ENCODE measurements at places on chromosomes 11 and 22.

DNA sequence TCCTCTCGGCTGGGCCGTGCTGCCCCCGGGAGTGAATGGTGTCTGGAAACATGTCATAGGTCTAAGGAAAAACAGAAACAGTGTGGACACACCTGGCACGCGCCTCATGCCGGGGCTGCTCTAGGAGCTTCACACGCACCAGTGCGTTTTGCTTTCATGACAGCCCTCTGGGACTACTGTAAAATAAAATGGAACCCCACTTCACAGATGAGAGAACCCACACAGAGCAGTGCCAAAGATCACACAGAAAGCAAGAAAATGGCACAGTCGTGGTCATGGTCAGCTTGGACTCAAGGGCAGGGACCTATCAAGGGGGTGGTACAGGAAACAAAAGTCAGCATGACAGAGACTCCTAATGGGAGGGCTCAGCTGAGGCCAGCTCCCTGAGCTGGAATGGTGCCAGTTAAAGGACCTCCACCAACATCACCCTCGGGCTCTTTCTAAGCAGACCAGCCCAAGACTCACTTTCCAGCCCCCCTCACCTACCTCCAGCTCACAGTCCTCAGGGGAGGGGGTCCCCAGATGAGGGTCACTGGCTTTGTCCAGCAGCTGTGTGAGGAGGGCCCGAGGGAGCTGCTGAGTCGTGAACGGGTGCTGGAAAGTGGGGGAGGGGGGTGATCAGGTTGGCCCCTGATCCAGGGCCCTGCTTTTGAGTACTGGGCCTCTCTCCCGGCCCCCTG lies 3.3 kb downstream of the MAP4K2 start:
- DNase-seq, result no peak

DNA sequence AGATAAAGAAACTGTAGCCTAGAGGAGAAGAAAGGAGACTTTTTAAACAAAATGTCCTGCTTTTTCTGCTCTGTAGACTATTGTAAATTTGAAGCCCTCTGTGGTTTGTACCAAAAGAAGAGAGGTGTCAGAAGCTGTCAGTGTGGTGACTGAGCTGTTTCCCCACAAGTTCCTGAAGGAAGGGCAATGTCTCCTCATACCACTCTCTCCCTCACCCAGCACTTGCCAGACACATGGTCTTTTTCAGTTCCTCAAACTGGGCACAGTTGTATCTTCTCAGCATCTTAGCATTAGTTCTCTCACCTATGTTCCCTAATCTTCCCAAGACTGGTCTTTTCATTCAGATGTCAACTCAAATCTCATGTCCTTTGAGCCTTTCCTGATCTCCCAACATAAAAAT lies 4.3 kb downstream of the BCO2 start:
- no peak for DNase-seq

DNA sequence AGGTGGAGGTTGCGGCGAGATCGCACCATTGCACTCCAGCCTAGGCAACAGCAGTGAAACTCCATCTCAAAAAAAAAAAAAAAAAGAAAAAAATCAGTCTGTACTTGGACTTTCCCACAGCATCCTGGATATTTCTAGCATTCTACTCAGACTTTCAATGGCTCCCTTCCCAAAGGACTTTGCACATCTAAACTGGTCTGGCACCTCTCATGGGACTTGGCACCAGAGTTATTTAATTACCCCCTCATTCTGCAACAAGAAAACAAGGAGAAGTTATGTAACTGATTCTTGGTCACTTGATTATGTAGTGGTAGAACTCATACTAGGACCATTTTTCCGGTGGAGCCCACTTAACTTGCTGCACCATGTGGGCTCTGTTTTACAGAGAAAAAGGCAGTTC lies 519.5 kb downstream of the OPCML start:
- no peak for DNase-seq

GRCh38 chr22:45125188-45125587 lies 38.5 kb upstream of the NUP50 start:
- no peak for DNase-seq

DNA sequence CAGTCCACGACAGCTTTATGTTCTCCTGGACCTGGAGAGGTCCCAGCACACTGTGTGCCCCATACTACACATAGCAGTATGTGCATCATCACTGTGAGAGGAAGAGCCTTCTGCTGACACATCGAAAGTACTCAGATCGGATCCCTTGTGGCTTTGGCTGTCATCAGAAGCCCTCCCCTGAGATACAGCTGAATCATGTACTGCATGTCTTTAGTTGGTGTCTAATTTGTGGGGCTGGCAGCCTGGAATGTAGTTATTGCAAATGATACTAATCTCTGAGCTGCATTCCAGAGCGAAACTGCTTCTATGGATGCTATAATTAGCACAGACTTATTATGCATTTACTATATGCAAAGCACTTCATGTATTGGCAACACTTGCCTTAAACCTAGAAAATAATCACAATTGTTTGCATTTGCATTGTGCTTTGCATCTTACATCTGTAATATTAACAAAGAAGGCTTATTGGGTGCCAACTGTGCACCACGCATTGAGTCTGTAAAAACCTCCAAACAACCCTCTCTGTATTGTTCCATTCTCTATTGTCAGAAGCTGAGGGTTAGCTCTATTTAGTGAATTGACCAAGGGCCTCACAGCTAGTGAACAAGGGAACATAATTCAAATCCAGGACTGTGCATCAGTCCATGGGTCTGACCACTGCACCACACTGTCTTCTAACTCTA lies 89.2 kb upstream of the CRTAM start:
- DNase-seq, result peak; percentile 91

DNA sequence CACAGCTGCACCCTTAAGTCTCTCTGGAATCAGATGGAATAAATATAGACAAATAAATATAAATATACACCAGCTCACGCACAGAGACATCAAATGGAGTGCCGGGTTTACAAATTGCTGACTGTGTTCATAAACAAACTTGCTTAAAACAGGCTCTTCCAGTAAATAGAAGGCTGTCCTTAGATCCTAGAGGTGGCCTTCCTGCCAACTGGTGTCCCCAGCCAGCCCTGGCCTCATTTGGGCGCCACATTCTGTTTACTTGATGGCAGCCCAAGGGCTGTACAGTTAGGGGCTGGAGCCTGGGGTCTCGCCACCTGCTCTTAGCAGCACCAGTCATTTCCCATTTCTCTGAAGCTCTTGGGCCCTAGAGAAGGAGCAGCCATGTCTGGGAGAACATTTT lies 20.8 kb downstream of the ARFGAP2 start:
- no peak for DNase-seq

DNA sequence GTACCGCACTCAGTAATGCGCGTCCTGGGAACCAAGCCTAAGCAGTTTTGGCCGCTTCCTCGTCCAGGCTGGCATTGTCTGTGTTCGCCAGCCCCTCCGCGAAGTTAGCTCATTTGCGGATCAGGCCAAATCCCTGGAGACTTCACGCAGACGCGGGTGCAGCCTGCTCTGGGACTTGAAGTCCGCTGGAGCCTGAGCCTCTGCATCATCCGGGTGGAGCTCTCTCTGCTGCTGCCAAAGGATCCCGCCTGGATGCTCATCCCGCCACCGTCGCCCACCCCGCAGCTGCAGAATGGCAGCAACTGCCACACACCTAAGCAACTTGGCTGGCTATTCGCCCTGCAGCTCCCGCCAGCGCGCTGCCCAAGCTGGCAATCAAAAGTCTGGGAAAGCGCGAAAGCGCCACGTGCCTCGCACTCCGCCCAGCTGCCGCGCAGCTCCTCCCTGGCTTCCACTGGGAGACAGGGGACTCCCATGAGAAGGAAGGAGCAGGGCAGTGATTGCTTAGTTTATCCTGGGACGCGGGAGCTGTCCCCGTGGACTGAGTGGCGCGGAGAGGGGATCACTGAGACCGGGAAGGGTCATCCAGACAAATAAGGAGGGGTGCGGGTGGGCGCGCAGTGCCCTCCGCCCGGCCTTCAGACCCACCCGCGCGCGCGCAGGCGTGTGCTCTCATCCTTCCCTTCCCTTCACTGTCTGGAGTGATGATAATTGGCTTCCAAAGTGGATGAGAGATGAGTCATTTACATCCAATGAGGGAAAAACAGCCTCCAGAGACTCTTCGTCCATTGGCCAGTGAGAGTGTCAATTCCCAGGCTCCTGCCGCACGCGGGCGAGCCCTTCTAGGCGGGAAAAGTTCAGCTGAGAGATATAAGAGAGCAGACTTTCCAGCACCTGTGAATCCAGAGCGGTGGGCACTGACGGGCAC lies 23.2 kb upstream of the GLYATL1B start:
- DNase-seq, result no peak

DNA sequence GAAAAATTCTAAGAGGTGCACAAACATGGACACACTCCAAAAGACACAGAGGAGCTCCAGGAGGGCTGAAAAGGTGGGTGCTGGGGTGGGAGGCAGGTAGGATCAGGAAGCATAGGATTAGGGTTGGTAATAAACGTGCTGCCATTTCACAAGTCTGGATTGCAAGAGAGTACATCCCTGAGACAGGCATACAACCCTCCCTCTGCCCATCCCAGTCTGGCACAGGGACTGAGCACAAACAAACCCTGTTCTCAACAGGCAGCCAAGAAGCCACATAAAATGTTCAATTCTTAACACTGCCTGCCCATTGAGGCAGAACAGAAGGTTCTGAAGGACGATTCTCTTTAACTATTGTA lies 18.5 kb downstream of the SLC35F2 start:
- DNase-seq, result no peak

GRCh38 chr11:99682171-99682570 lies 661.4 kb downstream of the CNTN5 start:
- no peak for DNase-seq

DNA sequence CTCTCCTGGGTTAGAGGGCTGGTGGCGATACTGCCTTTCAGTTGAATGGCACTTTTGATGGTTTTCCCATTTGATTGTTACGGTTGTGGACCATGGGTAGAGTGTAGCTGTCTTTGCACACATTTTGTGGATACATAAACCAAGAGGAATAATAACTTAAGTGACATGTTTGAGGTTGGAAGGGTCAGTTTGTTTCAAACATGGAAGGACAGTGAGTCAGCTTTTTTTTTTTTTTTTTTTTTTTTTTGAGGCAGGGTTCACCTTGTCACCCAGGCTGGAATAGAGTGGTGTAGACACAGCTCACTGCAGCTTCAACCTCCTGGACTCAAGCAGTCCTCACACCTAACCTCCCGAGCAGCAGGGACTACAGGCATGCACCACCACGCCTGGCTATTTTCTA lies 41.1 kb downstream of the PPFIA1 start:
- no peak for DNase-seq

DNA sequence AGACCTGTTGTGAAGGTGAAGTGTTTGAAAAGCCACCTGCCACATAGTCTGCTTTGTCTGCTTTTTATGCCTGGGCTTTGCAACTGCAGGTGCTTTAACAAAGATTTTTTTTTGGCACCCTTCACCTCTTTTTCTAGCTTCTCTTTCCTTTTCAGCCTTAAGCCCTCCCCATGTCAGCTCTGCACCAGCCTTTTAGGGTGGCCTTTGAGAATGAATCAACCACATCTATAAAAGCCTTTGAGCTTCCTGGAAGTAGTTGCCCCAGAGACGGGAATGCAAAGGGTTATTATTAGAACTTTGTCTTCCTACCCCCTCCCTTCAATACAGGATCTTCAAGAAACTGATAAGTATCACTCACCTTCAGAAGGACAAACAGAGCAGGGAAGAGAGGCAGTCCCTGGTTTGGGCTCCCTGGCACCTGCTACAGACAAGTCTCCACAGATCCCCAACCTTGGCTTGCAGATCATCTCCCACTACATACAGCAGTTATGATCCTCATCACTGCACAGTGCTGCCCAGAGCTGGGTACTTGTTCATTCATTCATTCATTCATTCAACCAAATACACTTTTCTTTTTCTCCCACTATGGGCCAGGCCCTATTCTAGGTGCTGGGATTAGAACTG lies 8.0 kb downstream of the PVALB start:
- no peak for DNase-seq

DNA sequence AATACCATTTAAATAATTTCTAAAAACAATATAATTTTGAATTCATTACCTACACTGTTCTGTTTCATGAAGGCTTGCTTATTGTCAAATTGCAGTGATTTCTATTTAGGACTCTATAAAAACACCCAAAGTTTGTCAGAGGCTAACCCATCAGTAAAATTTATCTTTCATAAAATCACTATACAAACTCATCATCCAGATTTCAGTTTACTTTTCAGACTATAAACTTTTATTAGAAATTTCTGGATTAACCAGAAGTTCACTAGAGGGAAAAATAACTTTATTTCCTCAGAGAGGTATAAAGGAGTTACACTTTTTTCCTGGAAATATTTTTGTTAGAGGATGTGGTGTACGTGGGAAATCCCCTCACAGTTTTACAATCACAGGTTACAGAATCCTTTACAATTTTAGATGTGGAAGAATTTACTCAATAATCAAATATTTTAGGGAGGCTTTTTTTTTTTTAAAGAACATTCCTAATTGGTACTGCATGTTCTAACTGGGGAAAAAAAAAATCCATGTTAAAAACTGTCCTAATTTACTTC lies 176.7 kb downstream of the SWAP70 start:
- peak; percentile 24 for DNase-seq

DNA sequence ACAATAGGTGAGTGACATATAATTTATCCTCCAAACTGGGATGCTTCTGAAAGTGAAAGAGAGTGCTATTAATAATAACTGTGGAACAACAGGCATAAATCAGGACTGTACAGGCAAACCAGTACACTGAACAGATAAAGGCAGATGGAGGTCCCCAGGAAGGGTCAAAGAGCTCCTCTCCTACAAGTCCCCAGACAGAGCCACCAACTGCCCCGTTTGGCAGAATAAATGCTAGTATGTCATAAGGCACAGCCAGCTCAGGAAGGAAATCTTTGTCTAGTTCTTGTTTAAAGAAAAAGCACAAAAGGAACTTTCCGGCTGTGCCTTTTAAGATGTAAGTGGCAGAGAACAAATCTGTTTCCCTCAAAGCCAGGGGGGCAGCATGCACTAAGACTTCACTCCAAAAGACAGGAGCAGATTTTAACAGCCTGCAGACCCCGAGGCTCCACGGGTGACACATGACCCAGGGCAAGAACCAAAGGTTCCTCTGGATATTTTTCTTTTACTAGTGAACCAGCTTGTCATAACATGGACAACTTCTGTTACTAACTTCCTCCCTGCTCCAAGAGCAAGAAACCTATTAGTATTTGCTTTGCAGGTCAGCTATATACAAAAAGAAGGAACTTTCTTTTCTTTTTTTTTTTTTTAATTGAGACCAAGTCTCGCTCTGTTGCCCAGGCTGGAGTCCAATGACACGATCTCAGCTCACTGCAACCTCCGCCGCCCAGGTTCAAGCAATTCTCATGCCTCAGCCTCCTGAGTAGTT lies 50.2 kb downstream of the MYH9 start:
- no peak for DNase-seq

Measured in activated CD4-positive, alpha-beta T cell treated with anti-CD3 and anti-CD28 coated beads, Interleukin-2, Interleukin-4, amounts not matched to agents 100 ng/mL and 50 ng/mL, durations not matched to agents 16 hours and 8 hours (primary cell).